ENCODE measurements at places on chromosomes 3 and 15. TPM values are rescaled to one million over a fixed set of nuclear protein-coding genes. Genes with fewer than 3 reads are reported as not detected.

DNA sequence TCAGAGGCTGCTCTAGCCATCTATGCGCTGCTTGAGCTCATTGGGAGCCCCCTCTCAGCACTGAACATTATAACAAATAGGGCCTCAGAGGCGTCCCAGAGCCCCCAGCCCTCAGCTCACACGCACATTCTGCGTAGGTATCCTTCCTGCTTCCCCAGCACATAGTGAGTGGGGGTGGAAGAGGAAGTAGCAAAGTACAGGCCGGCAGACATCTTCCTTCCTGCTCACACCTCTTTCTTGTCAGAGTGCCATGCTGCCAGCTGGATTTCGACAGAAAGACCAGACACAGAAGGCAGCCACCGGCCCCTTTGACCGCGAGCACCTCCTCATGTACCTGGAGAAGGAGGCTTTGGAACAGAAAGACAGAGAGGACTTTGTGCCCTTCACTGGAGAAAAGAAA lies 16.6 kb downstream of the TMOD2 start:
- H3K4me1 ChIP-seq, result no peaks in the 10 kb centered on the region
- H3K27ac ChIP-seq, result peak overlapping the region; percentile 4
- no peak overlapping the region for H3K4me3 ChIP-seq
- no peaks in the 10 kb centered on the region for H3K36me3 ChIP-seq

DNA sequence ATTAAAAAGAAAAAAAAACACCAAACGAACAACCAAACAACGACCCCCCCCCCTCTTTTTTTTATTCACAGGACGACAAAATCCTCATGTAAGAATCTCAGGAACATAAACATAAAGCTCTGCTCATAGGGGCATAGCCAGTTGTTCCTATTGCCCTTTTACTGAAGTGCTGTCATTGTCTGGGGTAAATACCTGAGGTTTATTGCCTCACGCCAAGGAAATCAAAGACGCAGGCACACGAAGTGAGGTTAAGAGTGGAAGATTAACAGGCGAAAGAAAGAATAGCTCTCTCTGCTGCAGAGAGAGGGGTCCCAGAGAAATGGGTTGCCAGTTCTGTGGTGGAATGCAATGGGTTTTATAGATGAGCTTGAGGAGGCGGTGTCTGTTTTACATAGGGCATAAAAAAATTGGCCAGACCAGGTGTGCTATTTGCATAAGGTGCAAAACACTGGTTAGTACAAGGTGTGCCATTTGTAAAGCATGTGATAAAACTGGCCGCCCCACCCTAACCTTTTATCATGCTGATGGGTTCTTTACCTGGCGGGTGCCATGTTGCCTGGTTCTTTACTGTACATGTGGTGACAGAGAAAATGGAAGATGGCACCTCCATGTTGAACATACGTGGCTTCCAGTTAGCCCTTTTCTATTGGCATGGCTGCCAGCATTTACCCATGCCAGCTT lies 257.6 kb upstream of the ZPLD1 start:
- H3K27me3 ChIP-seq, result no peaks in the 10 kb centered on the region
- DNase-seq, result no peak
- H3K27ac ChIP-seq, result no peak overlapping the region
- H3K4me3 ChIP-seq, result no peak overlapping the region
- H3K4me1 ChIP-seq, result peaks cover 40% of the 10 kb centered on the region

- H3K36me3 ChIP-seq, result no peaks in the 10 kb centered on the region
- H3K4me3 ChIP-seq, result no peak overlapping the region
- H3K27ac ChIP-seq, result no peak overlapping the region
These were observed 16.9 kb upstream of the CLDN1 start for GRCh38 chr3:190339130-190339529.

- no peaks in the 10 kb centered on the region for H3K36me3 ChIP-seq
- H3K4me1 ChIP-seq, result no peaks in the 10 kb centered on the region
- no peak overlapping the region for H3K27ac ChIP-seq
- H3K27me3 ChIP-seq, result no peaks in the 10 kb centered on the region
These were observed 170.3 kb upstream of the CGNL1 start for GRCh38 chr15:57205996-57206395.

DNA sequence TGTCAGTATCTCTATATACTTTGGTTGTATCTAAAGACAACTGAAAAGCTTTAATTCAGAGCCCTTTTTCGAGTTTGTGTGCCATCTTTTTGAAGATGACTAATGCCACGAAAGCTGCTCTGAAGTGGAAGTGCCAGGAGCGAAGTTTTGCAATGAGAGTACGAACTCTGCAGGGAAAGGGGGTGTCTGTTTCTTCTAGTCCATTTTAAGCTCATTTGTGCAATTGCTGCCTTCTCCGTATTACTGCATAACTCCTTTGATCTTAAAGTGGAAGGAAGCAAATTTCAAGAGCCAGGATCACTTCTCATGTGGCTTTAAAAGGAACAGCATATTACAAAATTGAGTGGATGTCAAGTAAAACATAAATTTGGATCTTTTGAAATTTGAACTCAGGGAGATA lies 245.3 kb downstream of the FEZF2 start:
- no peaks in the 10 kb centered on the region for H3K36me3 ChIP-seq
- H3K4me1 ChIP-seq, result peaks cover 7% of the 10 kb centered on the region
- no peak for DNase-seq
- H3K27me3 ChIP-seq, result no peaks in the 10 kb centered on the region
- H3K4me3 ChIP-seq, result no peak overlapping the region

DNA sequence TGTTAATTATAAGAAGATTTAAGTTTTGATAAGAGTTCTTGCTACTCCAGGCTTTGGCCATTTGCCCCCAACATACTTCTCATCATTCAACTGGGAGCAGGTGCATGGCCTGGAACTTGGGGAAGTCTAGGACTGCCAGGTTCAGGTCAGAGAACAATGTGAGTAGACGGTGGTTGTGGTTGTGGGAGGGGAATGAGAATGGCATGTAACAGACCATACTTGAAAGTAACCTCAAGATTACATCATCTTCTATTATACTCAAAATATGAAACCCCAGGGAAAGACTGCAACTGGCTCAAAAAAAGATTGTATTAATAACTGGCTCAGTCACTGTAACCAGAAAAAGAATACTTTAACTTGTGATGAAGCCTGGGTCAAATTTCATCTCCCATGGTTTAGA lies 364.9 kb upstream of the DPPA4 start:
- no peak overlapping the region for H3K4me3 ChIP-seq
- no peaks in the 10 kb centered on the region for H3K4me1 ChIP-seq
- H3K27me3 ChIP-seq, result no peaks in the 10 kb centered on the region

DNA sequence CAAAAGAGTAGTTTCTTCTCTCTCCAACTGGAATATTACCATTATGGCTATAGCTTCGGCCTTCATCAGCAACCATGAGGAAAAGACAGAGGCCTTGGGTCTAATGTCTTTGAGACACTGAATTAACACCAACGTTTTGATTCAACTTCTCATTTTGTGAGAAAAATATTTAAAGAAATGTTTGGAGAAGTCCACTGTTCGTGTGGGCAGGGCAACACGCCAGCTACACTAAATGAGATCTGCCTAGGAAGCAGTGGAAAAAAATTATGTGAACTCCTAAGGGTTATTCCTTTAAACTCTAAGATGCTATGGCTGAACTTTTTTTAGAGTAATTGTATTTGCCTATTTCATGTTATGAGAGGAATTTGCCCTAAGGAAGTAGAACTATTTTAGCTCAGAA lies 41.8 kb downstream of the NCEH1 start:
- no peaks in the 10 kb centered on the region for H3K4me1 ChIP-seq
- H3K4me3 ChIP-seq, result no peak overlapping the region
- H3K27ac ChIP-seq, result no peak overlapping the region

DNA sequence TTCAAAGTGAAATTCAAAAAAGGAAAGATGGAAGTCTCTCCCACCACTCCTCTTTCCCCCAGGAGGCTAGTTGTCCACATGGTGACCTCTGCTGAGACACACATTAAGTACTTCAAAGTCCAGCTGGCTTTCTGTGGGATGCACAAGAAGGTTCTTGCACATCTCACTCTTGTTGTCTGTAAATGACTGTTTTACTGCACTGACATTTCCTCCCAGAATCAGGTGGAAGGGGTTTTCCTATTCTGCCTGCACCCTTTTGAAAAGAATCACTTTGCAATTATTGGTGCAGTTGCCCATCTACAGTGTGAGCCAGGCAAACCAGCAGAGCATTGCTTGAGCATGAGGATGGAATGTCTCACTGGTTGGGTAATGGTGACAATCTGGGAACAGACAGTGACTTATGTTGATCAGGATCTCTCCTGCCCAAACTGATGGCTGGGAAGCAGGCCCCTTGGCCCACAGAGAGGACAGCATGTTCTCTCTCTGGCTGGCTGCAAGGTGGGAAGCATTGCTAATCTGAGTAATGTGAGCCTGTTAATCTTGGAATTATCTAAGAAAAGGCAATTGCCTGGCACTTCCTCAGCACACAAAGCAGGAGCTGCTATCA lies 347.7 kb upstream of the SATB1 start:
- H3K27ac ChIP-seq, result no peak overlapping the region
- H3K4me1 ChIP-seq, result no peaks in the 10 kb centered on the region
- DNase-seq, result no peak

- no peak for DNase-seq
- H3K27ac ChIP-seq, result peak overlapping the region; percentile 89
- H3K4me1 ChIP-seq, result peaks cover 90% of the 10 kb centered on the region
These were observed 23.4 kb downstream of the BMF start for GRCh38 chr15:40085266-40085665.

DNA sequence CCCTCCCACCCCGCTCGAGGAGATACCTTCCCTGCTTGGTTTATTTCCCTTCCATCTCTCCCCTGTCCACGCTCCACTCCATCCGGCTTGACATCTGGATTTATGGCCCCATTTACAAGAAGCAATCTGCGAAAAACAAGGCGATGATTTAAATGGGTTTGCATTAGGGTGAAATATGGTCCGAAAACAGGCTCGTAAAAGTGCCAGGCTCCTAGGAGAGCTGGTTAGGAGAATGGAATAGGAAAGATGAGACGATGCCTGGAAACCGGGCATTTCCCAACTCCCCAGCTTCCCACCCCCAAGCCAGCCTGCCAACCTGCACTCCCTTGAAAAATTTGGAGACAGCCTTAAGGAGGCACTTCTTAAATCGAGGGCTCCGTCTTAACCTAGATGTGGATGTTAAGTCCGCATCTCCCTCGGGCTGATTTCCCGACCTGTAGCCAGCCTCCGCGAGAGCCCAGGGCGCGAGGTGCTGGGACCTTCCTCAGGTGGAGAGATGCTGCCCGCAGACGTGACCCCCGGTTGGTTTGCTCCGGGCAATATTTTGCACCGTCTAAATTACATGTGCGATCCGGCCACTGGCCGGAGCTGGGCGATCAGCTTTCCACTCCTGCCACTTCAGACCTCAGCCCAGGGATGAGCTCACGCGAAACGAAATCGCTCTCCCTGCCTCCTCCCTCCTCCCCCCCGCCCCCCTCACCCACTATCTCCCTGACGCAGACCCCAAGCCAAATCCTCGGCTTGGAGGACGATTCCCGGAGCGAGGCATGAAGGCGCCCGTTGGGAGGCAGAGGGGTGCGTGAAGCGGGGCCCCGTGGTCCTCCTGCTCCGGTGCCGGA lies 1.3 kb downstream of the GRM7 start:
- no peak overlapping the region for H3K4me3 ChIP-seq
- DNase-seq, result no peak
- H3K36me3 ChIP-seq, result no peaks in the 10 kb centered on the region
- no peaks in the 10 kb centered on the region for H3K27me3 ChIP-seq
- no peak overlapping the region for H3K27ac ChIP-seq

- DNase-seq, result peak; percentile 49
- peak overlapping the region; percentile 69 for H3K27ac ChIP-seq
These were observed 694 bp downstream of the ABTB1 start for GRCh38 chr3:127673191-127674100.

GRCh38 chr15:101772921-101773320 lies 30.4 kb upstream of the OR4F6 start:
- no peak overlapping the region for H3K4me3 ChIP-seq
- H3K27me3 ChIP-seq, result no peaks in the 10 kb centered on the region
- H3K4me1 ChIP-seq, result no peaks in the 10 kb centered on the region
- DNase-seq, result no peak
- H3K27ac ChIP-seq, result no peak overlapping the region
- no peaks in the 10 kb centered on the region for H3K36me3 ChIP-seq

- H3K4me1 ChIP-seq, result peaks cover 23% of the 10 kb centered on the region
- peaks cover 33% of the 10 kb centered on the region for H3K36me3 ChIP-seq
- no peak for DNase-seq
- H3K27me3 ChIP-seq, result no peaks in the 10 kb centered on the region
These were observed 6.3 kb downstream of the NR2F2 start for GRCh38 chr15:96336596-96337364.

- H3K4me3 ChIP-seq, result no peak overlapping the region
- no peak overlapping the region for H3K27ac ChIP-seq
- H3K27me3 ChIP-seq, result no peaks in the 10 kb centered on the region
These were observed 239.9 kb upstream of the ATP10A start for GRCh38 chr15:26103002-26103404.

- no peaks in the 10 kb centered on the region for H3K4me1 ChIP-seq
- no peak overlapping the region for H3K27ac ChIP-seq
- H3K36me3 ChIP-seq, result no peaks in the 10 kb centered on the region
- H3K4me3 ChIP-seq, result no peak overlapping the region
These were observed 144.2 kb upstream of the ARHGEF26 start for GRCh38 chr3:153976891-153977554.

- H3K27me3 ChIP-seq, result no peaks in the 10 kb centered on the region
- no peak overlapping the region for H3K27ac ChIP-seq
- H3K4me3 ChIP-seq, result no peak overlapping the region
- no peak for DNase-seq
These were observed 2.1 kb downstream of the FAM240A start for GRCh38 chr3:46614431-46614830.

- no peaks in the 10 kb centered on the region for H3K27me3 ChIP-seq
- H3K4me1 ChIP-seq, result peaks cover 22% of the 10 kb centered on the region
- H3K4me3 ChIP-seq, result no peak overlapping the region
- peak overlapping the region; percentile 73 for H3K27ac ChIP-seq
- DNase-seq, result peak; percentile 84
These were observed 9.6 kb downstream of the EMC3 start for GRCh38 chr3:9976721-9977709.

DNA sequence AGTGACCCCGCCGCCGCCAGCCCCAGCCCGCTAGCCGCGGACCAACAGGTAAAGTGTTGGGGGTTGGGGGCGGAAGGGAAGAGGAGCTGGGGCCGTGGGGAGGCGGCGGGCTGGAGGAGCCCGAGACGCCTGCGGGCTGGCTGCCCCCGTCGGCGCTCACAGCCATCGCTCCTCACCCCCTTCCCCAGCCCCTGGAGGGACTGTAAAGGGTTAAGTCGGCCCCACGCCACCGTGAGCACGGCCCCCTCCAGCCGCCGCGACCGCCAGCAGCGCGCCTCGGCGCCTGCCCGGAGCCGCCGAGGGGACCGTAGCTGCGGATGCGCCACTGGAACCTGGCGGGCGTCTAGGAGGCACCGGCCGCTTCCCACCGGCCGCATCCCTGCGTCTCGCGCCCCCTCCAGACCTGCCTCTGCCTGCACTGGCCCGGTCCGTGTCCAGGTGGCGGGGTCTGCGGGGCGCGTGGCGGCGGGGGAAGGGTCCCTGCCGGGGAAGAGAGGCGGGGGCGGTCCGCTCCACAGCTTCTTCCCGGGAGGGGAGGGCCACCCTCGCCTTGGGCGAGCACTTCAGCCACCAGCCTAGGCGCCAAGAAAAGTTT lies 522 bp downstream of the MED12L start:
- DNase-seq, result peak; percentile 20
- H3K36me3 ChIP-seq, result no peaks in the 10 kb centered on the region
- H3K4me3 ChIP-seq, result peak overlapping the region; percentile 57

GRCh38 chr15:70348581-70349344 lies 251.0 kb upstream of the TLE3 start:
- H3K36me3 ChIP-seq, result no peaks in the 10 kb centered on the region
- no peaks in the 10 kb centered on the region for H3K27me3 ChIP-seq
- no peak overlapping the region for H3K4me3 ChIP-seq

IQCH gene
- 13.7 TPM for total RNA-seq

CLRN1 gene
- total RNA-seq, result not detected

RPS27L gene
- 91.4 TPM for total RNA-seq

ZKSCAN7 gene
- total RNA-seq, result 12.0 TPM

CFAP100 gene
- total RNA-seq, result not detected

HHLA2 gene
- total RNA-seq, result not detected

KIF15 gene
- total RNA-seq, result 0.33 TPM

RTP1 gene
- not detected for total RNA-seq

SCG5 gene
- total RNA-seq, result 2.7 TPM

LRRC31 gene
- not detected for total RNA-seq

SGO1 gene
- total RNA-seq, result 0.46 TPM

CASR gene
- total RNA-seq, result 1.2 TPM
